ENCODE measurements at places on chromosomes 7 and 10.

DNA sequence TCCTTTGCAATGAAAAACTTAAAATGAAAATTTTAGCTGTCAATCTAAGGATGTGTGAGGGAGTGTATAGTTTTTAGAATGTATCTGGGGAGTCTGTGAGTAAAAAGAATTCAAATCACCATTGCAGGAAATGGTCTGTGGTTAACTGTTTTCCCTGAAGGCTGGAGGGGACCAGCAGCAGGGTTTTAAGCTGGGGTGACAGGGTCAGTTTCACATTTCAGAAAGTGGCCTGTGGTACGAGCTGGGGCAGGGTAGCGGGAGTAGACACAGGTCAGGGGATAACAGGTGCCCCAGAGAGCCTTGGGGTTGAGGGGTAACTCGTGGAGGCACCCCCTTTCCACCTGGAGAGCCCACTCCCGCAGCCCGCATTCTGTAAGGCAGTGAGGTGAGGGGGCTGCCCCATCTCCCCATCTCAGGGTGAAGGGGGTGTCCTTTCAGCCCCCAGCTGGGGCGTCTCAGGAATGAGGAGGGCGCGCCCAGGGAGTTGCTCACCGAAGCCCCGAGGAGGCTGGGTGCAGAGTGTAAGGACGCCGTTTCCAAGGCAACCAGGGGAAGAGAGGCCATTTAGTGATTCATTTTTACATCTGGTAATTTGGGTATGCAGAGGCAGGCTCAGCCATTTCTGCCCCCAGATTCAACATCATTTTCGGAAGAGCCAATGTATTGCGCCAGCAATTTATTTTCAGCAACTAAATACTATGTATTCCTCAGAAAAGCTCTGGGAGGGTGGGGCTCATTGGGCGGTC is 168.9 kb downstream of the SLIT1 start:
- DNase-seq = no peak

GRCh38 chr10:98486421-98486820 is 39.7 kb upstream of the HPS1 start:
- DNase-seq = no peak

DNA sequence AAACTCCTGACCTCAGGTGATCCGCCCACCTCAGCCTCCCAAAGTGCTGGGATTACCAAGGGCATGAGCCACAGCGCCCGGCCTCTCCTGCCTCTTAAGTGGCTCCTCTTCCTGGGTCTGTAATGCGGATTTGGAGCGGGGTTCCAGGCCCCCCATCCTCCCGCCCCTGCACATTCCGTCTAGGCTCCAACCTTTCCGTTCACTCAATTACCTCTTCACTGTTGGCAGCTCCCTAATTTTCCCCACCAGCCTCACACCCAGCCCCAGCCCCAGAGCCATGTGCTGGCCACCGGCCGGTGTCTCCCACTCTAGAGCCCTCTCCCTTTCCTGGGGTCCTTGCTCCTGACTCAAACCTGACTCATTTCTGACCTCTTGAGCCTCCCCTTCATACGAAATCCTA is 16.6 kb downstream of the ASB13 start:
- no peak for DNase-seq

GRCh38 chr10:50216894-50217293 is 34.4 kb downstream of the ASAH2 start:
- no peak for DNase-seq

DNA sequence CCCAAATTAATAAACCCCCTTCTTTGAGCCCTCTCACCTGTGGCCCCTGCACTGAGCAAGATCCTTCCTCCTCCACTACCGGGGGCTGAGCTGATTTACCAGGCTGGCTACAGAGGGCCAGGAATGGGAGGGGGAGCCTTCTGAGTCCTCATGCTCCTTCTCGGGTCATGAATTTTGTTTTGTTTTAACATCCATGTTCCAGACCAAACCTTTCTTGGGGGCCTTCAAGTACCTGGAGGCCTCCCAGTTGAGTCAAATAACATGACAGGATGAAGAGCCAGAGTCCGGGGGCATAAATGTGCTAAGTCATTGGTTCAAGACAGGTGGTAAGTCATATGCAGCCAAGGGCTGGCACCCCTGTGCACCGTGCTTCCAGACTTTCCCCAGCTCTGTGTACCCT is 39.6 kb downstream of the AFAP1L2 start:
- no peak for DNase-seq

GRCh38 chr7:32582036-32582435 is 86.7 kb downstream of the AVL9 start:
- DNase-seq = no peak

DNA sequence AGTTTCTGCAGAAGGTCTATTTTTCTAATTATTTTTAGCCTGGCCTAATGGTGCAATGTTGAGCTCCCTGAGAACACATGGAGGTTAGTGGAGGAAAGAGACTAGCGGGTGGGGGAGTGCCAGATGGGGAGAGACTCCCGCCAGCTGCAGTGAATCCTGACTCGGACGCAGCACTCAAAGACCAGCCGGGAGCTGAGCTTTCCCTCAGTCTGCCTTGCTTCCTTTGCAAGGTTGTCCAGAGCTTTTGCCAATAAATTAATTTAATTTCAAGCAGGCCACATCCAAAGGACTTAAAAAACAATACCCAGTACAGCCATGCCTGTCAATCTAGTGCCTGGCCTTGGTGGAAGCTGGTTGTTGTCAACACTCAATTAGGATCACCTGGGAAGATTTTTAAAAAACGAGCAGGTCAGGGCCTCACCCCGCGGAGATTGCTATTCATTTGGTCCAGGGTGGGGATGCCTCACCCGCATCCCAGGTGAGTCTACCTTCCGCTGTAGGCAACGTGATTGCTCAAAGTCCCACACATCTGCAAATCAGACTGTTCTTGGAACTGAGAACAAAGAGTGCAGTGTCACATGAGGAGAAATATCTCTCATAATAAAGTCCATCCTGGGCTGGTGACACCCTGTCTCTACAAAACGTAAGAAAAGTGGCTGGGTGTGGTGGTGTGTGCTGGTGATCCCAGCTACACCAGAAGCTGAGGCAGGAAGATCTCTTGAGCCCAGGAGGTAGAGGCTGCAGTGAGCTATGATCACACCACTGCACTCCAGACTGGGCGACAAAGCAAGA is 4.0 kb downstream of the CLRN3 start:
- DNase-seq = no peak

- DNase-seq = no peak
These were observed 529 bp downstream of the ZNF853 start for GRCh38 chr7:6615723-6616555.

DNA sequence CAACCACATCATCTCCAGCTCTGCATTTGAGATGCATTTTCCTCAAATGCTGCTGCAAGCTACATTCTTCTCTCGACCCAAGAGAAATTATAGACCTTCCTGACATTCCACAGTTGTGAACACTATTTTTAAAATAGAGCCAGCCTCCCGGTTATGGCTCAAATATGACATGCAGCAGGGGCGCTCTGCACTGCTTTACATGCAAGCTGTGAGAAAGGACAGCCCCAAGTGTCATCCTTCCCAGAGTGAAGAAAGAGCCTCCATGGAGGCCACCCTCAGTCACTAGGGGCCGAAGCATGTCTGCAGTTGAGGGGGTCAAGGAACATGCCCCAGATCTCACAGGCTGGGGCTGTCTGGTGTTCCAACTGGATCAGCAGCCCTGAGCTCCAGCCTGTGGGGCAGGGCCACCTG is 63.9 kb upstream of the CHST15 start:
- DNase-seq = no peak

DNA sequence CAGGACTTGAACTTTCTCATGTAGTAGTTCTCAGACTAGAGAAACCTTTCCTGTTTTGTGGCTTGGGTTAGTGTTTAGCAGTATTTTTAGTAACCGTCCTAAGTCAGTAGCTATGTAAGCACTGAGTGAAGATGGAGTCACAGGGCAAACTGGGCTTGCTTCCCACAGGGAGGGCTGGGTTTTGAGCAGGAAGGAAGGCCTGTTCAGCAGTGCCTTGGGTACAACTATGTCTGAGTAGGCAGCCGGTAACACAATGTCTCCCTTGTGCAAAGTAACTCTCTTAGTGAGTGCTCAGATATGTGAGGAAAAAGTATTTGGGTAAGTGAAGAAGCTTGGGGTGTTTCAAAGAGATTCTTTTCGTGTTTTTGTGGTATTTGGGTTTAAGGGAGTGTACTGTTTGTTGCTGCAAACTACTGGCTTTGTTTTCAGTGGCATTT is 96.4 kb downstream of the CCSER2 start:
- DNase-seq = no peak

DNA sequence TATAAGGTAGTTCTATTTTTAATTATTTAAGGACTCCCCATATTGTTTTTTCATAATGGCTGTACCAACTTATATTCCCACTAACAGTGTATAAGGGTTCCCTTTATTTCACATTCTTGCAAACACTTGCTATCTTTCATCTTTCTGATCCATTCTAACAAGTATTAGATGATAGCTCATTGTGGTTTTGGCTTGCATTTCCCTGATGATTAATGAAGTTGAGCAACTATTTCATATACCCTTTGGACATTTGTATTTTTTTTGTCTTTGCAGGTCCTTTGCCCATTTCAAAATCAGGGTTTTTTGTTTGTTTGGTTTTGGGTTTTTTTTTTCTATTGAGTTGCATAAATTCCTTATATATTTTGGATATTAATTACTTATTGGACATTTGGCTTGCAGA is 107.2 kb downstream of the EPC1 start:
- DNase-seq = no peak

GRCh38 chr7:30874656-30875302 is 36.9 kb upstream of the AQP1 start:
- DNase-seq = no peak

- DNase-seq = no peak
These were observed 147.3 kb upstream of the CDCA7L start for GRCh38 chr7:22093001-22093400.

- no peak for DNase-seq
These were observed 43.6 kb upstream of the CDK14 start for GRCh38 chr7:90552521-90552920.

GRCh38 chr10:133334503-133335245 is 2.0 kb downstream of the CALY start:
- DNase-seq = no peak

GRCh38 chr7:2490181-2490651 is 14.0 kb upstream of the GRIFIN start:
- no peak for DNase-seq

GRCh38 chr10:118566911-118567310 is 28.5 kb downstream of the PRLHR start:
- no peak for DNase-seq

DNA sequence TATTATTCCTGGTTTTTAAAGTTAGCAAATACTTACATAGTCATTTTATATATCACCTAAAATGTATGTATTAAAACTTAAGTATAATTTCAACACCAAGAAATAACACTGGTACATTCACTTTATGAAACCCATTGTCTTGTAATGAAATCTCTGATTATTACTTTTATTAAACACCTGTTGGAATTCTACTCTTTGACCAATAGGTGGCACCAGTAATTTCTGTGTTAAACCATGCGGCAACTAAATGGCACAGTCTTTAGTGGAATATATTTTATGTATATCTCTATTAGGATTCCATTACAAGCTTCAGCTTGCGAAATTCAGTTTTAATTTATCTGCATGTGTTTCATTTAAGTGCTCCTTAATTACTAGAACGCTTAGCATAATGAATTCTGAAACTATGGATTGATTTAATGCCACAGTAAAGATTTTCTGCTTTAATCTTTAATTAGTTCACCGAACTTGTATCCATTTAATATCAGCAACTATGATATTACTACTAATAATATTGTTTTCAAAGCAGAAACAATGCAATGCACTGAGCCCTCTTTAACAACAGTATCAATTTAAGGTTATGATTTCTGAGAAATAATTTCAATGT is 181.3 kb downstream of the MAGI2 start:
- DNase-seq = no peak

DNA sequence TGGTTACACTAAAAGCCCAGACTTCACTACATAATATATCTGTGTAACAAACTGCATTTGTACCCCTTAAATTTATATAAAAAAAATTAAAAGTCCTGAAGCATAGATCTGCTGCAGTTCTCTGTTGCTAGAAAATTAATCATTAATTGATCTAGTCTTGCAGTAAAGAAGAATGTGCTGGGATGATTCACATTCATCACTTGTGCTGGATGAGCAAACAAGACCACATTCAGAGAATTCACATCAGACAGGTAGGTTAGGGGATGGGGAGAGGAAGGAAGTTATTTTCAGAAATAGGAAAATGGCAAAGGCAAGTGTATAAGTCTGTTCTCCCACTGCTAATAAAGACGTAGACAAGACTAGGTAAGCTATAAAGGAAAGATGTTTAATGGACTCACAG is 1019.0 kb downstream of the KCNMA1 start:
- DNase-seq = no peak

GRCh38 chr10:29987471-29987870 is 71.9 kb downstream of the JCAD start:
- no peak for DNase-seq

GRCh38 chr10:75186310-75186709 is 24.3 kb upstream of the VDAC2 start:
- no peak for DNase-seq

GRCh38 chr7:33486633-33487032 is 357.3 kb downstream of the BBS9 start:
- DNase-seq = no peak

DNA sequence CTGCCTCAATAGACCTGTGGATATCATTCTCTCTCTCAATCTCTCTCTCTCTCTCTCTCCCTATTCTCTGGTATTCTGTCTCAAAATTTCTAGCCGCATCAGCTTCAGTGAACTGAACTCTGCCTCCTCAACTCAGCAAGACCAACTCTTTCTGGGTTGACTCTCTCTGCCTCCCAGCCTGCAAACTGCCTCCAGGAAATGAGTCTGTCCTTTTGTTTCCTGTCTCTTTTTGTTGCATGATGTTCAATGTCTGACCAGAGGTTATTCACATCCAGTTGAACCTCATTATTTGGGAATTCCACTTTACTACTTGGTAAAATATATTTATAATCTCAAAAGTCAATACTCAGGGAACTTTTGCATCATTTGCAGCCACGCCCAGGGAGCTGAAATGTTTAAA is 682.7 kb upstream of the FZD8 start:
- no peak for DNase-seq

- no peak for DNase-seq
These were observed 3.0 kb downstream of the NUP42 start for GRCh38 chr7:23184709-23185359.

GRCh38 chr7:139626817-139627216 is 103.3 kb downstream of the CLEC2L start:
- no peak for DNase-seq
